ENCODE measurements at places on chromosomes 13 and 19.

DNA sequence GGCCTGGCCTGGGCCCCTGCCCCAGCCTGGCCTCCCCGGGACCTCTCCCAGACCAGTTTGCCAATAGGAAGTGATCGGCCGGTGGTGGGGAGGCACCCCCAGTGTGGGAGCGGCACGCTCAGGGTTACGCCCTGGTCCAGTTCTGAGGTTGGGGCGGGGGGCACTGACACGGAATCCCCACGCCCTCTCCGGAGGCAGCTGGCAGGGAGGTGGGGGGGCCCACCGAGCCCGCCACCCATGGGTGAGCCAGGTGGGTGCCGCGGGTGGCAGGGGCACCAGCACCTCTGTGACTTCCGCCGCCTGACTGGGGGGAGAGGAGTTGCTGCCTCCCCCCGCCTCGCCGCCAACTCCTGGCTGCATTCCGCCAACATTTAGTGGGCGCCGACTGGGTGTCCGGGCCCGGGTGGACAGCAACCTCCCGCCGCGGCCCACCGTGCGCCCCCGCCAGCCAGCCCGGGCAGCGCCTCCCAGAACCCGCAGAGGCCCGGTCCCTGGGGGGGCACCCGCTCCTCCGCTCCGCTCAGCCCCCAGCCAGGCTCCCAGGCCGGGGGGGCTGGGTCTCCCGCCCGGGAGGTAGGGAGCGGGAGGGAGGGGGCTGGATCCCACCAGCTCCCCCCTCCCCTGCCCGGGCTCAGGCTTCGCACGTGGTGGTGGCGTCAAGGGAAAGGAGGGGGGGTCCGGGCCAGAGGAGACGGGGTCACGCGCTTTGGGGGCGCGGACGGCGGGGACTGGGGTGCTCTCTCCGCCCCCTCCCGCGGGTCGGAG is 2.0 kb downstream of the ZBTB7A start:
- DNase-seq = peak; percentile 80

DNA sequence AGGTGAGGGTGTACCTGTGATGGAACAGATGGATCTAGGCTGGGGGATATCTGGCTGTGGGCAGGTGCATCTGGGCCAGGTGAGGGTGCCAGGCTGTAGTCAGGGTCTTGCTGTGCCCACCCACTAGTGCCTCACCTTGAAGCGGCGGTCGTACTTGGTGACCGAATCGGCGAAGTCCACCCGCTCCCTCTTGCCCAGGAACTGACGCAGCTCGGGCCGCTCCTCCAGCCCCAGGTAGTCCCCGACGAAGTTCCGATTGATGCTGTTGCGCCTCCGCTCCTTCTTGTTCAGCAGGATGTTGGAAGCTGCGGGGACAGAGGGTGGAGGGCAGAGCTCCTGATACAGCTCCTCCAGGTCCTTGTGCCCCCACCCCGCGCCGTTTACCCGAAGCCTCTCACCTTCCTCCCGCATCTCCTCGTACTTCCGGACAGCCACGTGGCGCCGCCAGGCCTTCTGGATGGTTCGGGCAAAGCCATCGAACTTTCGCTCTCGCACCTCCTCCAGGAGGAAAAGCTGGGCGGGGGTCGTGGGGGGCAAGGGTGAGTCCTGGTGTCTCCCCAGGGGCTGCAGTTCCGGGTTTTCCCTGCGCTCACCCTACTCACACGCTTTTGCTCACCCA is 16.2 kb upstream of the ZNF414 start:
- no peak for DNase-seq

DNA sequence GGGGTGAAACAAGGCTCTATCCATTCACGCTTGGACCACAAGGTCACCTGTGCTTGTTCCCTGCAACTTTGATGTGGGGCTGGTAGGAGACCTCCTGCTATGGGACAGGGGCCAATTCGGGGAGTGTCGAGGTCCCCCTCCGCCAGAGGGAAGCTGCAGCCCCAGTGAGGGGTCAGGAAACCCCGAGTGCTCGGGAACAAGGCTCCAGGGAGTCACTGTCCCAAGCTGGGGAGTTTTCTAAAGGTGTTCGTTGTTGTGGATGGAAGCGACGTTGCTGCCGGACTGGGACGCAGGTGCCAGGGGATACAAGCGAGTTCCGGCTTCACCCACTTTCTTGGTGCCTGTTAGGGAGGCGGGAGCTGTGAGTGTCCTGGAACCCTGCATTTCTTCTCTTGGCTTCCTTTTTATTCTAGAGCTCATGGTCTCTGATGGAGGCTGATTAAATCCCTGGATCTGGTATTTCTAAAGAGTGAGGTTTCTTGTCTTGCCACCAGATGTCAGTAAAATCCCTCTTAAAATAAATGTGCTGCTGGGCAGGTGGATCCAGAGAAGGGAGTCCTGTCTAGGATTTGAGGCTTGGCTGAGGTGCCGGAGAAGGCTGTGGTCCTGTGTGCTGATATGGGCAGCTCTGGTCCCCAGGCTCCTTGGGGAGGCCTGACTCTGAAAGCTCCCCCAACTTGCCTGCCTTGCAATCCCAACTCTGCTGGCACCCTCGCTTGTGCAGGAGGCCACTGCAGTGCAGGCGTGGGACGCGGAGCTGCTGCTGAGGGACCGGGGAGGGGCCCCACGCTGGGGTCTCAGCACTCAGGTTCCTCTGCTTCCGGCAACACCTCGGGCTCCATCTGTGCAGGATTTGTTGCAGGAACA is 153.9 kb downstream of the TEX29 start:
- peak; percentile 31 for DNase-seq

DNA sequence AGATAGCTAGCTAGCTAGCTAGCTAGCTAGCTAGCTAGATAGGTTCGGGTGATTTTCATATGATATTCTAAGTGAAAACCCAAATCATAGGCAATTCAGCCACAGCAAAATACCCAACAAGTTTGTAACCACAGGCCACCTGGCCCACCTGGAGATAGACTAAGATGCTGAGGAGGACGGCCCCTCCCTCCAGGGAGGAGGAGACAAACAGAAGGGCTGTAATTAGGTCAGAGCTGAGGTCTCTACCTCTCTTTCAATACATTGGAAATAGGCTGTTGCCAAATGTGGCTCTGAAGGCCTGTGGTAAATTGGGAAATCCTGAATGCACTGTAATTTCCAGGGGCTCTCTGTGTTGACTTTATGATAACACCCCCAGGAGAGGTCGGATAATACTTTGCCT is 382.2 kb downstream of the FGF9 start:
- no peak for DNase-seq

GRCh38 chr13:34421347-34421719 is 520.7 kb upstream of the NBEA start:
- no peak for DNase-seq

DNA sequence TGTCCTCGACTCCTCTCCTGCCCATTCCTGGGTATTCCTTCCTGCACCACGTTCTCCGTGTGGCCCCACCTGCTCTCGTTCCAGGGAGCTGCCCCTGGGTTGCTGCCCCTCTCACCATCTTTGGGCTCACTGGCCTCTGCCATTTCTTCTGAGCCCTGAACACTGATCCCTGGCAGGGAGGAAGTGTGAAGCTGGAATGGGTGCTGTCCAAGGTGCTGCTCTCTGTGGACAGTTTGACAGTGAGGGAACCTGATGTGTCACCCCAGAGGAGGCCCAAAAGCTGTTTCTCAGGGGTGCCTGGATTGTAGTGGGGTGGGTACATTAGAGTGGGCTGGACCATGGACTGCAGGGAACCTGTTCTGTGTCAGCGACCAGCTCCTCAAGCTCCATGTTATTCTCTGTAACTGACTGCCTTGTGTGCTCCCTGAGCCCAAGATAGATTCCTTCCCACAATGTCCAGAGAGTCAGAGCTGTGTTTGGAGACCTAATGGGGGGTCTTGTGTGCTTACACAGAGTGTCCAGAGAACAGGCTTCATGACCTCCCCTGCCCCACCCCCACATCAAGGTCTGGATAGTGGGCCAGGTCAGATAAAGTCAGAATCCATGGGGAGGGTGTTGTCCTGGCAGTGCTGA is 7.2 kb upstream of the CEACAM8 start:
- no peak for DNase-seq

DNA sequence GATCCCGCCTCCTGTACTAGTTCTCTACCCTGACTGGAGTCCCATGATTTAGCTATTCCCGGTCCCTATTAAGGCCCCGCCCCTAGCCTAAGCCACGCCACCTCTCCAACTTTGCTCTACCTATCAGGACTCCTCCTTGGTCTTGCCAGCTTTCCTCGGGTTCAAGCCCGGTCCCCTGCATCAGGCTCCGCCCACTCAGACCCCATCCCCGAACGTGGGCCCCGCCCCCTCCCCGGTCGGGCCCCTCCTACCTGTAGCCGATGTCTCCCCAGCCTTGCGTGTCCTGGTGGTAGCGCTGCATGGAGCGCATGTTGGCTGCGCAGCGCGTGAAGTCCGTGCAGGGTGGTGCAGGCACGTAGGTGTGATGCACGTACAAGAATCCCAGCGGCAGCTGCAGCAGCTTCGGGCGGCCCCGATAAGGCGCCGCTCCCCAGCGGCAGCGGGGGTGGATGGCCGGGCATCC is 7.3 kb upstream of the RASAL3 start:
- no peak for DNase-seq

- DNase-seq = peak; percentile 82
These were observed 70.7 kb downstream of the EPS15L1 start for GRCh38 chr19:16400911-16401591.

DNA sequence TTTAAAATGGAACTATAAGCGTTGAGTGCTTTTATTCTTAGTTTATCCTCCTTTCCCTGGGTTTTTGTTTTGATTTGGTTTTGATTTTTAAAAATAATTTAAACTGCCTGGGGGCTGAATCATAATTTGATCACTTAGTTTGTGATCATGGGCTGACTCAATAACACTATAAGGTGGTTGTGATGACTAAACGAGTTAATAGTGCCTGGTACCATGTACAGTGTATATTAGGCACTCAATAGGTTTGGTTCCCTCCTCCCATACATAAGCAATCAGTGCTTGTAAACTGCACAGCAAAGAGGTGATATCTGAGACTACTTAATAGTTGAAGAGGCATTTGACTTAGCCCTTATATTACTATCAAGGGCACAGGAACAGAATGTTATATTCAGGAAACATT is 200.9 kb upstream of the RFC3 start:
- no peak for DNase-seq

DNA sequence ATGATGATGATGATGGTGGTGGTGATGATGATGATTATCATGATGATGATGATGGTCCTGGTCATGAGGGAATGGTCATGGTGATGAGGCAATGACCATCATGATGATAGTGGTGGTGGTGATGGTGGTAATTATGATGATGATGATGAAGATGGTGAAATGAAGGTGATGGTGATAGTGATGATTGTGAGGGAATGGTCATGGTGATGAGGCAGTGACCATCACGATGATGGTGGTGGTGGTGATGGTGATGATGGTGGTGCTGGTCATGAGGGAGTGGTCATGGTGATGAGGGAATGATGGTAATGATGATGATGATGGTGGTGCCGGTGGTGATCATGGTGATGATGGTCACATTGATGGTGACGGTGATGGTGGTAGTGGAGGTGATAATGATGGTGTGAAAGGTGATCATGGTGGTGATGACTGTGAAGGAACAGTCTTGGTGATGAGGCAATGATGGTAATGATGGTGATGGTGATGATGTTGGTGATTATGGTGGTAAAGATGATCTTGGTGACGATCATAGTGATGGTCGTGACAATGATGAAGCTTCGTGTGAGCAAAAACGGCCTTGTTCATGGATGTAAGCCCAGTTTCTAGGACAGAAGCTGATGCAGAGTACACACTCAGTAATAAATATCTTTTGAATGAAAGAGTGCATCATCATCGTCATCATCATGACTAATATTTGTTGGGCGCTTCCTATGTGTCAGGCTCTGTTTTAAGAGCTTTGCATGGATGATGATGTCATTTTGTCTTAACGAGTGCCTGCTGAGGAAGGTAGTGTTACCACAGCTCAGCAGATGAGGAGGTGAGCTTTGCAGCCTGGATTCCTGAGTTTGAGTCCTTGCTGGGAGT is 17.3 kb downstream of the SBK2 start:
- no peak for DNase-seq

DNA sequence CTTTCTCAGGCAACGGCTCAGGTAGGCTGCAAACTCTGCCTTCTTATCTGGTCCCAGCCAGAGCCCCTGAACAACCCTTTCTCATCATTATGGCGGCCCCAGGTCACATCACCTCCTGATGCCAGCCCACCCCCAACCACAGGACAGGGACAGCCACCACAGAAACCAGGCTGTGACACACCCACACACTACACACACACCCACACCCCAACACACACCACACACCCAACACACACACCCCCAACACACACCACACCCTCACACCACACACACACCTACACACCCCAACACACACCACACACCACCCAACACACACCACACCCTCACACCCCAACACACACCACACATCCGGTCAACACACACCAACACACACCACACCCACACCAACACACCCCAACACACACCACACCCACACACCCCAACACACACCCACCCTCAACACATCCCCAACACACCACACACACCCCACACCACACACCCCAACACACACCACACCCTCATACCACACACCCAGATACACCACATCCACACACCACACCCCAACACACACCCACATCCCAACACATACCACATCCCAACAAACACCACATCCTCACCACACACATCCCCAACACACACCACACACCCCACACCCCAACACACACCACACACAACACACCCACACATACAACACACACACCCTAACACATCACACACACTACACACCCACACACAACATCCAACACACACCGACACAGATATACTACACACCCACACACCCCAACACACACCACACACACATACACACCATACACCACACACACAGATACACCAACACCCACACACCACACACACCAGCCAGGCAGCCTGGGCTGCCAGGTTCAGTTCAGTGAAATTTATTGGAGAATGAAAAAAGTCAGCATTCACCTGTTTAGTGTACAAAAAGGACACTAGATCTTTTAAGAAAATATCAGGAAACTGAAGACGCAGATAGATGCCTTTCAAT is 4.2 kb upstream of the ISYNA1 start:
- no peak for DNase-seq

- DNase-seq = no peak
These were observed 16.0 kb upstream of the MRI1 start for GRCh38 chr19:13748169-13748828.

- DNase-seq = no peak
These were observed 15.8 kb upstream of the SPRYD7 start for GRCh38 chr13:49951754-49952535.

DNA sequence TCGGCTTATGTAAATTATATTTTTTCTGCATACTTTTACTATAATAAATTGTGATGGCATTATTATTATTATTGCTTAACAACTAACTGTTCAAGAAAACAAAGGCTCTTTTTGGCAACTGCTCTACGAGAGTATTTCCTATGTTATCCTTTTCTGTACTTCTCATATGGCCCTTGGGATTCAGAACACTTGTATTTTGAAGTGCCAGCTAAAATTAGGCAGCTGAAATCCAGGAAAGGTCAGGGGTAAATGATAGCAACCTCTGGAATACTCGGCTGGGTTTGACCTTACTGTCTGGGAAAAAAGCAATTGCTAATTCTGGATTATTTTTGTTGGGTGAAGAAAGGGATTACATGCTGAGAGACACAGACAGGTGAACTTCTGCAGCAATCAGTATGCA is 23.9 kb downstream of the EDNRB start:
- DNase-seq = no peak

Measured in putamen (tissue), 1 donor.